ENCODE measurements at places on chromosomes 5 and 9.

- DNase-seq, result no peak
These were observed 545.4 kb upstream of the TLE4 start for GRCh38 chr9:79026316-79026715.

DNA sequence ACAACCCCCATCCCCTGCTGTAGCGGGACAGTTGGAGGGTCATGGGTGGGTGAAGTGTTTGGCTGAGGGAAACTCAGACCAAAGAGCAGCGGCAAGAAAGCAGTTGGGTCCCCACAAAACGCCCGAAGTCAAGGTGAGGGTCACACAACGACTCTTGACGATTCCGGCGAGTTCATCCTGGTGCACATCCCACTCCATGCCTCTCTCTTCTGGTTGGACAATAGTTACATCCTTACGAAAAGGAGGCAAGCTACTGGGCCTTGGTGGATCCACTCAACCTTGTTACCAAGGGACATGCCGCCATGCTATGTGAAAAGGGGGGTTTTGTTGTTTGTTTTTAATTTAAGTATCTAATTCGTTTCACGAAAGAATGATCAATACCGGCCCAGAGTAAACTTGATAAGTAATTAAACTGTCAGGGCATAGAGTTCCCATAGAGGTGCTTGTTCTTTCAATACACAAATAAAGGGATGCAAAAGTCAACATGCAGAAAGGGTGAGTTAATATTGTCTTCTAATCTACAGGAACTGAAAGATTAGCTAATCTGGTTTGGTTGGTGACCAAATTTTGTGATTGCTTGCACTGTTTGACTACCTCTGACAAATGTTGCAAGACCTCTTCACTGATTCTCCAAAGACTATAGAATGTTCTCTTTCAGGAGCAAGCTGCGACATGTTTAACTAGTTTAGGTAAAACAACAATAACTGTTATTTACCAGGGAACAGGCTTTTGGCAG, 732 bp upstream of the SMIM15 start:
- DNase-seq, result peak; percentile 52

DNA sequence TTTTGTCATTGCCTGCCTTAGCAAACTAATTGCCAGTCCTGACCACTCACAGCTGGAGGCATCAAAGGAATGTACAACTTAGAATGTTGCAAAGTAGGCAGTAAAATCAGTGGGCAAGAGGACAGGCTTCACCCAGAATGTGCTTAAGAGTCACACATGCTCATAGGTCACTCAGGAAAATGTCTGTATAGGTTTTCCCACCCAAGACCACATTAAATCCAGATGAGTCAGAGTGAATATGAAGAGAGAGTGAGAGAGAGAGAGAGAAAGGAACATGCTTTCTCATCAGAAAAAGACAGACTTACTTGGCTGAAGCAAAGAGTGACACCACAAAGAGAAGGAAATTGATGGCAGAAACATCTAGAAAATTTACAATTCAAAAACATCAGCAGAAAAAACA, 37.9 kb downstream of the PLEKHG4B start:
- peak; percentile 96 for DNase-seq

DNA sequence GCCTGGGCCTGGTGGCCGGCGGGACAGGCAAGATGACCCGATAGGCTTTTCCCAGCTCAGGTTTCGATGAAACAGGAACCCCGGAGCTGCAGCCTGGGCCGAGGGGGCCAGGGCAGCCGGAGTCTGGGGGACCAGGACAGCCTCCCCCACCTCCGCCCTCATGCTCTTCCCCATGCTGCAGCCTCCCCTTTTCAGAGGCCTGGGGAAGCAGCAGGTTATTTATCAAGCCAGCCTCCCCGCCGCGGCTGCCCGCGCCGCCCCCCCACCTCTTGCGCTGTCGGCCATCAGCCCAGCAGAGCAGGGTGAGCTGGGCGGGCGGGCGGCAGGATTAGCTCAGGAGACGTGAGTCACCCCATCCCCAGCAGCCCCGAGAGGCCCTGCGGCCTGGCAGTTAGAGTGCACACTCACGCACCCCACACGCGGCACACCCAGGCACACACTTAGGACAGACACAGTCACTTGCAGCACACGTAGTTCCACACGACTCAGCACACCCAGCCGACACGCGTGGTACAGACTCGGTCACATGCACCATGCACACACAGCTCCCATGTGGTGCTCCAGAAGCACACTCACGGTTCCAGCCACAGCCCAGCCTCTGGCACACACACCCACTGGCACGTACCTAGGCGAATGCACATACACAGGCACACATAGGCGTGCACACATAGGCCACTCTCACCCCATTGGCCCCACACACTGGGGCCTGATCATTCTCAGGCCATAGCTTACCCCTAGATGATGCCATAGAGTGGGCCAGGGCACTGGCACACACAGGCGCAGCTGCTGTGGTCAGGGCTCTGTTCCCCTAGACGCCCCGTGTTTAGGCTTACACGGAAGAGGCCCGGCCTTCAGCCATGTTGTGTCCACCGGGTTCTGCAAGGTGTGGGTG, 13.0 kb downstream of the CXXC5 start:
- peak; percentile 95 for DNase-seq

DNA sequence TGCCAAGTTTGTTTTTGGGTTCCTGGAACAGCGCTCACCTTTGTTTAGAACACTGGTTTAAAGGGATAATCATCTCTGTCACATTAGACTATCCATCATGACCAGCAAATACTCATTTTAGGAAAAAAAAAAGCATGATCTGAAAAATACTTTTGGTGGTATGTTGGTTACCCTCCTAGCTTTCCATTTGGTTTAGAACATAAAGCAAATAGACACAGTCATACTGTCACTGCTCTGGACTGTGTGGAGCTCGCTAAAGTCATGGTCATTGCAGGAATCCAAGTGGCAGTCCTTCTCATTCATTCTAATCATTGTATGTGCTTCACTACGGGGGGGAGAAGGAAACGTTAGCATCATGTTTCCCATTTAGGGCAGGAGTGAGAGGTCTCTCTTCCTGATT, 83.5 kb downstream of the PIK3R1 start:
- no peak for DNase-seq

DNA sequence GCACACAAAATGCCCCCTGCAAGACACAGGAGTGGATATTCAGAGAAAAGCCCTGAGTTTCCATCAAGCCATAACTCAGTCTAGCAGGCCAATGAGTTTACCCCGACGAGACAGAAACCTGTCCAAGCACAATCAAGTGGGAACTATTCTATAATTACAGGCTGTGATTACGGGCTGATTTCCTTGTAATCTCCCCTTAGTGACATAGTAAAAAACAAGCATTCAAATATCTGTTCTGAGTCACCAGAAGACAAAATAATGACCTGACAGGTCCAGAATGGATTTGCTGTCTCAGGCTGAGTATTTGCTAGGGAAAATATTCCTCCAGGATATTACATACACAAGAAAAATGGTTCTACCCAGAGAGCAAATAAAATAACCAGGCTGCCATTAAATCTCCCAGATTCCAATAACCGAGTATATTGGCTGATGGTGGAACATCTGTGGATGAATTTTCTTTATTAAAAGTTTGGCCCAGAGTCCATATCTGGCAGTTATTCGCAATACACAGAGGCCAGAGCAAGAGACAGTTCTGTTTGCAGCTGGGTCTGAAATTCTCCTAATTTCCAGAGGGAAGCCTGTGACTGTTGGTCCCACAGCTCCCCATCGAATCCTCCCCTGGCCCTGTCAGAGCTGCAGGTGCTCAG, 35.8 kb downstream of the OLFM1 start:
- no peak for DNase-seq

GRCh38 chr5:51829691-51830090, 446.4 kb downstream of the ISL1 start:
- no peak for DNase-seq

DNA sequence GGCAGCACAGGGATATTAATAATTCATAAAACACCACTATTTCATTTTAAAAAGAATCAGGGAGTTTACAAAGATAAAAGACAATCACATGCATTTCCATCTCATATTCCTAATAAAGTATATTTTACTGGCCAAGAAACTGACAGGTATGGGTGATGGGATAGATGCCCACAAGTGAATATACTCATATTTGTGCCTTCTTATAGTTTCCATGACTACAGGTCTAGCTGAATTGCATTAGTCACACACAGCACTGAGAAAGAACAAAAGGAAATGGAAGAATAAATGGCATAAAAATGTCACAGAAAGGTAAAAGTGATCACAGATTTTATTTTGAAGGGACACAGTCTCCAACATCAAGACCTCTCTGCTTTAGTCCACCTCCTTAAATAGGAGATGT, 193.5 kb downstream of the PLK2 start:
- DNase-seq, result no peak

GRCh38 chr9:38652486-38652885, 32.1 kb upstream of the ANKRD18A start:
- DNase-seq, result no peak

Data from EL (cell line).